ENCODE measurements at places on chromosomes 3 and 15.

- no peak for DNase-seq
These were observed 439.0 kb downstream of the NTRK3 start for GRCh38 chr15:87817553-87817952.

- no peak for DNase-seq
These were observed 18.1 kb downstream of the GBE1 start for GRCh38 chr3:81743096-81744025.

DNA sequence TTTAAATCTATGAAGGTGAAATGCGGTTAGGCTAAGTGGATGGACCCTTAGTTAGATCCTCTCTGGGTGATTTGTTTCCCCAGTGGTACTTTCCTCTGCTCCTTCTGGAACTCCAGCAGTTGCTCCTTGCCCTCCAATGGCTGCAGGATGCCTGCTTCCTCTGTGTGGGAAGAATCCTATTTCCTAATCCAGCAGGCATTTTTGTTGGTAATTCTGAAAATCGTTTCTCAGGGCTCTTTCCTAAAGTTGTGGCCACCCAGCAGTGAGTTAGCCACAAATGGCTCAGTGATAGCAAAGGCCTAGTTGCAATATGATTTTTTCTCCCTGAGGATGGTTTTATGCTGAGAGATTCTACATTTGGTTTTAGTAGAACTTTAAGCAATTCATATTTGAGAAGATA, 332.3 kb upstream of the C2CD4B start:
- no peak for DNase-seq

DNA sequence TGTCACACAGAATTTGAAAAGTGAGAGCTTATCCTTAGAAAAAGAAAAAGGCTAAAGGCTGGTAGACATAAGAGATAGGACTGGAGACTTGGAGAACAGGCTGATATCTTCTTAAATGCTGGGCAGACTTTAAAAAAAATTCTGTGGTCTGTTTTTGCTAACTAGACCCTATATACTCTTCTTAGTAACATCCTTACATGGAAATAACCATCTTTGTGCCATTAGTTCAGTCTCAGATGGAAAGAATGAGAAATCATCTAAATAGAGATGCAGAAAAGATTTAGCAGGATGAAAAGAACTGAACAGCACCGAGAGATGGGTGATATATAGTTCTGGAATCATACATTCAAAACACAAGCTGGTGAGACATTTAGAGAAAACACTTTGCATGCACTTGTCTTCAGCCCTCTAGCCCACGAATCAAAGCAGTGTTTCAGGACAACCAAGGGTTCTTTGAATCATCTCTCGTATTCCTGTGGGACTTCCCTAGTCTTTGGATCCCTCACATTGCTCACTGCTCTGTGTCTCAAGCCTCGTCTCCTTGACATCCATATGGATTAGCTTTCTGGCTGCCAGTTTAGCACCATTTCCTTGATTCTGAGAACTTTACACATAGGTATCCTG, 93.0 kb upstream of the LYSMD4 start:
- DNase-seq: no peak

DNA sequence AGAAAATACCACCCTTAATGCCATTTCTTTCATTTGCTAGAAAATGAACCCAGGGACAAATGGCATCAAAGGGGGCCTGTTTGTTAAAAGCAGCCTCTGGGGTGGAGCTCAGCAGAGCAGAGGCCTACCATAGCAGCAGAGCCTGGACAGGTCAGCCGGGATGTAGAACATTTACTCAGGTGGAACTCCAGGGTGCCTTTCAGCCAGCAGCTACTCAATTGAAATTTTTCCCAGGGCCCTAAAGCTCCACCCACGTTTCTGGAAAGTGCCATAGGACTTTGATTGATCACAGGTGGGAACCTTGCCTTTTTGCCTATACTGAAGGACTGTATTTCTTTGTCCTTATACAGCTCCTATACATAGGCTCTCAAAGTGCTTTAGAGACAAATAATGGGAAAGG, 74.5 kb upstream of the C15orf61 start:
- no peak for DNase-seq

GRCh38 chr3:6928064-6928463, 67.1 kb downstream of the GRM7 start:
- no peak for DNase-seq

- DNase-seq: no peak
These were observed 9.0 kb upstream of the LRRFIP2 start for GRCh38 chr3:37183375-37183831.

- no peak for DNase-seq
These were observed 1.1 kb downstream of the TPRG1 start for GRCh38 chr3:189172668-189173419.

DNA sequence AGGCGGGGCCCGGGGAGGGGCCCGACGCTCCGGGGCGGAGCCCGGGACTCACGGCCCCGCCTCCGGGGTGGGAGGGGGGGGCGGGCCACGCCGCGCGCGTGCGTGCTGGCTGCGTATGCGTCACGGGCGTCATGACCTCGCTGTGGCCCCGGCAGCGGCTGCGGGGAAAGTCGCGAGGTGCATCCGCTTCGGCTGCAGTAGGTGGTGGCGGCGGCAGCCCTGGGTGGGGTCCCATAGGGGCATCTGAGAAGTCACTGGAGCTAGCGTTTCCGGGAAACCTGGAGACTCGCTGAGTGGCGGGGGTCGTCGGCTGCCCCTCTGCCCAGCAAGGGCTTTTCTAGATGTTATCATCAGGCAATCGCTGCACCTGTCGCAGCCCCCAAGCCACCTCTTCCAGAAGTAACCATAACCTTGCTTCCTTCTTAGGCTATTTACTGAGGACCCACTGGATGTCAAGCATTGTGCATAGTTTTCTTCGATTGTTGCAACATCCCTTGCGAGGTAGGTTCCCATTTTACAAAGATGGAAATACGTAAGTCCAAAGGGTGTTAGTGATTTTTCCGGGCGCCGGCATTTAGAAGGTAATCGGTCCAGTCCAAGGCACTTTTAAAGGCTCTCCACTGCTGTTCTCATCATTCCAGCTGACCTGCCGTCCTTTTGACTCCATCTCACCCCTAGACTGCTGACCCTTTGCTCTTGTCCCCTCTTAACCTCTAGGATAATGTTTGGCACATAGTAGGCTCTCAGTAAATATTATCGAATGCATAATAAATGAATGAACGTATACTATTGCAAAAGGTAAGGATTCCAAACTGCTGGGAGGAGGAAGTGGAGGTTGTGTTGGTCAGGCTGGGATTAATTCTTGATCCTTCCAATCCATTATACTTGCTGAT, at the start of gene GDPGP1:
Gene GDPGP1 (plus strand): TSS at position 114 of the 893 bp plus-strand sequence. CDS start 6,700 bp downstream, outside the sequence.
- DNase-seq: no peak

- DNase-seq: no peak
These were observed 34.7 kb upstream of the CRTC3 start for GRCh38 chr15:90495067-90495466.

- peak; percentile 27 for DNase-seq
These were observed 27.6 kb upstream of the UBP1 start for GRCh38 chr3:33467786-33468185.

DNA sequence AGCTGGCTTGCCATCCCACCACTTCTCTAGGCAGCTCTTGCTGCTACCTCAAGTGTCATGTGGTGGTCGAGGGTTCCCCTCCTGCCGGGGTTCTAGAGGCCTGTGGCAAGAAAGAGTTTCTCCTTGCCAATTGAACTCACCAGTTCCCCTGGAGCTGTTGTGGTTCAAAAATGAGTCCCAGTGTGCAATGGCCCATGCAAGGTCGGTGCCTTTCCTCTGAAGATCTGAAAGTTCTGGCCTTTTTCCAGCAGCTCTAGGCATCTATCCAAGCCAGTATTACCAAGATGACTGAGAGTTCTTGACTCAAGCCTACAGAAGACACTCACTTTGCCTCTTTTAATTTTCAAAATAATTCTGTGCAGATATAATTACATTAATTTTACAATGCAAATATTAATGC, 163.6 kb downstream of the KCNMB2 start:
- no peak for DNase-seq

DNA sequence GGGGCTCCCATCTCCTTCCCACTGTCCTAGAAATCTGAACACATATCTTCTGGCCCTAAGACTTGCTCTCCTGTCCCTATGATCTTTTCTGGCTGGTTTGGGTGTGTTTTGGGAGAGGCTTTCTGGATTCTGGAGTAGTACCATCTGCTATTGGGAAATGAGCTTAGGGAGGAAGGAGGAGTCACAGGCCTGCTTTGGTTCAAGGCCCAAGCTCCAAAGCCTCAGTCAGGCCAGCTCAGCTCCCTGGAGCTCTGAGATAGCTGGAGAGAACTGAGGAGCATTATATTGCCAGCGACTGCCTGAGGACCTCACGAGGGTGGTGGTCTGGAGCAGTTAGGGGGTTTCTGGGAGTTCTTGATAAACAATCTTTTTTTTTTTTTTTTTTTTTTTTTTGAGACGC, 18.7 kb downstream of the RASGRF1 start:
- DNase-seq: no peak

DNA sequence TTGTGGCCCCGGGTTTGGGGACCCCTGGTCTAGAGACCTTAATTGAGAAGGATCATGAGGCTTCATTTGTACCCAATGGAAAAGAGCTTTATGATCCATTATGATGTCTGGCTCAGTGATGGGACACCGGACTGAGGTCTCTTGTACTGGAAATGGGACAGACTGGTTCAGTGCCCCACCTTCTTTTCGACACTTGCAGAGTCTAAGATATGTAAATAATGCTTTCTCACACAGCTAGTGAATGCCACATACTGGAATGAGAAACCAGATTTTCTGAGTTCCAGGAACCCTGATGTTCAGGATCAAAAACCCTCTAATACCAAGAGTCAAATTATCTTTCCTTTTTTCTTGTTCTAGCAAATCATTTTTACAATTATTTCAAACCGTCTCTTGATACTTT, 116.3 kb upstream of the ARPP21 start:
- no peak for DNase-seq

GRCh38 chr15:46394463-46394862, 759.6 kb downstream of the SQOR start:
- DNase-seq: no peak

GRCh38 chr3:71702131-71703024, 22.8 kb downstream of the EIF4E3 start:
- DNase-seq: no peak

- DNase-seq: no peak
These were observed 4.8 kb downstream of the PLXND1 start for GRCh38 chr3:129601713-129602112.

DNA sequence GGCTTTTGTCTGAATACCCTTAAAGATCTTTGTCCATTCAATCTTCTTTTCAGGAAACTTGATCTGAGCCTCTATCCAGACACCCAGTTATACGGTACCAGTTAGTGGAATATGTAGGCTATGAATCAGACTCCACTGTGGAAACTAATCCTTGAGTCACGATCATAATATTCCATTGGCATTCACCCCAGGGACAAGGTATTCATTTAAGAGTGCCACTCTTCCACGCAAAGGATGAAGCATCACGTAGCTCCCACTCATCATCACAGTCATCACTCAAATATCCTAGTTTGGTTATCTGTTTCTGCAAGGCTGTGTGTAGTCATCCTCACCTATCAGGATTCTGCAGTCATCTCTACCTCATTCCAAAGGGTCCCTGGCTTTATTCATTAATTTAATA, 85.6 kb downstream of the NEDD4 start:
- no peak for DNase-seq

DNA sequence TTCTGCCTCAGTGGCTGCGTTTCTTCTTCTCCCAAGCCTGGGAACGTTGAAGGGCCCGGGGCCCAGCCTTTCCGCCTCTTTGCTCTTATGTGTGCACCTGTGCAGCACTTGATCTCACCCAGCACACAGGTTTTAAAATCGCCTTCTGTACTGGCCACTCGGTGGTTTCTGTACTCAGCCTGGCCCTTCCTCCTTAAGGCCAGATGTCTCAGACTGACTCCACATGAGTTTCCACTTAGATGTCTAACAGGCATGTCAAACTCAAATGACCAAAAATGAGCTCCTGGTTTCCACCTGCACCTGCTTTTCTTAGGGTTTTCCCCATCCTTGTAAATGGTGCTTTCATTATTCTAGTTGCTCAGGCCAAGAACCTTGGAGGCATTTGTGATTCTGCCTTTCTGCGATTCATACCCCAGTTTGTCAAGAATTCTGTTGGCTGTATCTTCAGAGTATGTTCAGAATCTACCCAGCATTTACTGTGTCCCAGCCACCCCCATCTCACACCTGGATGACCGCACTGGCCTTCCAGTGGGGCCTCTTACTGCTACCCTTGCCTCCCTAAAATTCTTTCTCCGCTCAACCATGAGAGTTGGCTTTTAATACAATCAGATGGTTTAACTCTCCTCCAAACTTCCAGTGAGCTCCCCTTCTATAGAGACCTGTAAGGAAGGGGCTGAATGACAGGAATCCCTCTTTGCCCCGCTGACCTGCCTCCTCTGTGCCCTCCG, 2.2 kb upstream of the TRAK1 start:
- no peak for DNase-seq

DNA sequence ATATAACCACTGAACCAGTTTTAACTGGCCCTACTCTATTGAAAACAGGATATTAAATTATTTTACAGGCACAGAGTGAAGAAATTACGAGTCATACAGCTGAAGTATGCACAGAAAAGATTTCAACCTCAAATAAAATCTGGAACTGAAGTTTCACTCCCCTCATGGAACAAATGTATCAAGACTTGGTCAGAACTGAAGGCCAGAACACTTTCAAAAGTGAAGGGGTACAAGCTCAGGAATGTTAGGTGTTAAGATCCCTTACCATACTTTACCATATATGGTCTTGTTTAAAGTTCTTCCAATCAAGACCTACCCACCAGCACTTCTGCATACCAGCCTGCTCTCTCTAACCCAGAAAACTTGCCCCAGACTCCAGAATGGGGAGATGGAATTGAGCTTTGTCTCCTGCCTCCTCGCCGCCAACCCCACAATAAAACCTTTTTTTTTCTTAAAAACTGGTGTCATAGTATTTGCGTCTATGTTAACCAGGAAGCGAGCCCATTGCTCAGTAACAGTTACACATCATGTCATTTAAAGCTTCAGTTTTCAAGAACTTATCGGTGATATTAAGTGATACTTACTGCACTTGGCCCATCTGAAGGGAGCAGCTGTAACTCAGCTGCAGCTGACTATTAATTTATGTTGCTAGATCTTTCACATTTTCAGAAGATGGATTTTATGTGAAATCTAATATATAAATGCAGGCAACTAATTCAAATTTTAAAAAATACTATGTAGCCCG, 59.9 kb downstream of the OXSM start:
- DNase-seq: no peak

- DNase-seq: no peak
These were observed 120.9 kb downstream of the ZMAT3 start for GRCh38 chr3:178950676-178951075.

Measured in osteocyte (in vitro differentiated cells).